ENCODE measurements at places on chromosomes 5 and 9.

- DNase-seq: peak; percentile 83
These were observed 71.0 kb upstream of the IL7R start for GRCh38 chr5:35785601-35786085.

- DNase-seq: no peak
These were observed 433.4 kb upstream of the TNC start for GRCh38 chr9:115551396-115551795.

- no peak for DNase-seq
These were observed 315.2 kb upstream of the PDE4D start for GRCh38 chr5:60208716-60209115.

DNA sequence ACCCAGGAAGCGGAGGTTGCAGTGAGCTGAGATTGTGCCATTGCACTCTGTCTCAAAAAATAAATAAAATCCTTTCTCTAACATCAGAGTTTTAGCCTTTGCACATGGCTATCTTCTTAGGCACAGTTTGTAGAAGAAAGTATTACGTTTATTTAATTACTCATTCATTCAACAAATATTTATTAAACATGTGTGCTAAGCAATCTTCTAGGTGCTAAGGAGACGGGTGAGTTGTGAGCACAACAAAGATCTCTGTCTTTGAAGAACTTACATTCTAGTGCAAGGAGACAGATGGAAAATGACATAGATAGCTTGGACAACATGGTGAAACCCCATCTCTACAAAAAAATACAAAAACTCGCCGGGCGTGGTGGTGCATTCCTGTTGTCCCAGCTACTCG is 122.3 kb upstream of the MYO10 start:
- DNase-seq: no peak

GRCh38 chr5:66820630-66821207 is 224.5 kb downstream of the MAST4 start:
- DNase-seq: no peak

Data from suppressor macrophage (primary cell).